ENCODE measurements at places on chromosomes 4 and X.

DNA sequence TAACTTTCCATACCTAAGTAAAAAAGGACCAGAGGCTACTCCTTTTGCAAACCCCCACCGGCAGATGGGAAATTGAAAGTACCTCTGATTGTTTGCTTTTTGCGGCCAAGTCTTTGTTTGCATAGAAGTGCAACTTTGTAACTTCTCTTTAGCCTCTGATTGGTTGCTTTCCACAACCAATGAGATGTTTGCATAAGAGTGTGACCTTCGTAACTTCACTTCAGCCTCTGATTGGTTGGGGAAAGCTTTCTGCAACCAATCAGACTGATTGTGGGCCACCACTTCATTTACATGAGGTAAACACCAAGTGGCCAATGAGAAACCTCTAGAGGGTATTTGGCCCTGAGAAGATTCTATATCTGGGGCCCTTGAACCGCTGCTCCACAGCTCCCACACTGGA lies 48.8 kb upstream of the PGRMC1 start:
- DNase-seq, result no peak

DNA sequence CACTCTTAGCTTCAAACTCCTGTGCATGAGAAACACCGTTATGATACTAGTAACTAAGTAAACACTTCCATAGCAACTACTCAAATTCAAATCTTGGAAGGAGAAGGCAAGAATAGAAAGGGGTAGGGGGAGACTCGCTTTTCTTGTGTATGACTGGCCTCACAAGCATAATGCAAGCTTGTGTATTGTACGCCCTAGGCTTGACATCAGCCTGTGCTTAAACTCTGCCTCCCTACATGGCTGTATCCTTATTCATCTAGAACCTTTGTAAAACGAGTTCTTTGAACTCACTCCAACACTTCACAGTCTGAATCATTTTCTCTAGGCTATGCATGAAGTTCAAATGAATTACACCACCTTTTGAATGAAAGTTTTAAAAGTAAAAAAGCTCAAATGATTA lies 1071.2 kb upstream of the ADGRL3 start:
- DNase-seq, result no peak

DNA sequence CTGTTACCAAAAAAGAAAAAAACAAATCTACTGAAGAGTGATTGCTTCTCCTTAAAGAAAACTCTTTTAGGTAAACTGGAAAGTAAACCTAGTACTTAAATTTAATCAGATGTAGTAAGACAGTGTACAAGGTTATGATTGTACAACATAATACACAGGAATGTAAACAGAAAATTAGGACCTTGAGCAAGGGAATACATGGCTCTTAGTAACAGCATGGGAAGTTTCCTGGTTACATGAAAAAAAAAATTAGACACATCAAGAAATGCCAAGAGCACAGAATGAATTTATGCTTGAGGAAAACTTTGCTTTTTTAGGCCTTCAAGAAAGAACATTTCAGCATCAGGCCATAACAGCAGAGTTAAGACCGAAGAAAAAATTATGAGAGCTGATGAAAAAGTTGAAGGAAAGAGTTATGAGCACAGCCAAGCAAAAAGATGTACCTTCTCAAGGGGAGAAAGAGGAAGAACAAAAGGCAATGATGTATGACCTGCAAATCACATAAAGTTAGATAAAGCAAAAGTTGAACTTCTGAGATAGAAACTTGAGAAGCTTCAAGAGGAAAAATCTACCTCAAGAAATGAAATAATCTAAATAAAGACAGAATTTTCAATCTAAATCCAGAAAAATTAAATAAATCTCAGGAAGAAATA lies 311.6 kb downstream of the GALNTL6 start:
- DNase-seq, result no peak

- no peak for DNase-seq
These were observed 21.3 kb downstream of the SPACA5 start for GRCh38 chrX:48028091-48028490.

- no peak for DNase-seq
These were observed 14.0 kb upstream of the SHROOM4 start for GRCh38 chrX:50827996-50828395.

DNA sequence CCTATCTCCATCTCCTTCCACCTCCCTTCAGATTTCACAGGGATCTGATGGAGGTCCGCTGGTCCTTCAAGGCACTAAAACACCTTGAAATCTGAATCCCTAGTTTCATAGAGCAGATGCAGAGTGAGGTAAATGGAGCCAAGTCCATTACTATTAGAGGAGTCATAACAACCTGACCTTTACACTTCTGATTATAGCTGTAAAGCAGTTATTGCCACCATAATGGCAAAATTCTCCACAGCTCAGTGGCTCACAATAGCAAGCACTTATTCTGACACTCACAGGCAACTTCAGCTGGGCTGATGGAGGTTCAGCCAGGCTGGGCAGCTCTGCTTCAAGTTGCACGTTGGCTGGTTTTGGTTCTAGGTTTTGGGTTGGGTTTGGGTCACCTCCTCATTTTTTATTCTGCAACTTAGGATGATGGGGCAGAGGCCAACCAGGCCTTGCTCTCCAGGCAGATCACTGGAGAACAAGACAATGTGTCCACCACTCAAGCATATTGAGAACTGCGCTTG lies 51.4 kb upstream of the LRAT start:
- no peak for DNase-seq

GRCh38 chrX:49053223-49054072 lies 5.4 kb upstream of the CCDC120 start:
- DNase-seq, result peak; percentile 67
